ENCODE measurements at places on chromosomes 7 and 10.

GRCh38 chr10:31484431-31485135, 165.6 kb downstream of the ZEB1 start:
- no peak for DNase-seq

GRCh38 chr10:131848296-131848695, 52.5 kb upstream of the PPP2R2D start:
- no peak for DNase-seq

DNA sequence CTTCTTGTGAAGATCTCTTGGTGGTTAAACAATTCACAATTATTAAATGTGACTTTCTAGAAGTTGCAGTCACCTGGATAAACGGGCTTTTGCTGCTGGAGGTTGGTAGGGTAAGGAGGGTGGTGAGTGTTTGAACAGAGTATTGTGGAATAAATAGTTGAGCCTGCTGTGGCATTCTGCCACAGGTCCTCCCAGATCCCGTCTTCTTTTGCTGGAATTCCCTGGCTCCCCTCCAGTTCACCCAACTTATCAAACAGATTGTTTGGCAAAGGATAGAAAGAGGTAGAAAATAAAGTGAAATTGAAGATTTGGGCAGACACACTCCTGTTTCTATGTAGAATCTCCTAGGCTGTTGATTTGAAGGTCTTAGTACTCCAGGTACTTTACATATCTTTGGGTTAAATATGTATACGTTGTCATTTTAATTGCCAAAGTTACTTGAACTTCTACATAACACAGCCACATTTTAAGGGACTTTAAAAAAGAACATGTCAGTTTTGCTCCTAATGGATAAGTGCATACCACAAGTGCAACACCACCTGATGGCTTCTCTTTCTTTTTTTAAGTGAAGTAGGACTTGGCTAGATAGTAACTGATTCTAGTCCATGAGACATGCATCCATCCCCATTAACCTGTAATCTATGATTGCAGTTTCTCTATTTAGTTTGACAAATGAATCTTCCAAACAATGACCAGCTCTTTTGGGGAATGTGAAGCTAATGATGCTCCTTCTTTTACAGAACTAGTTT, 83.0 kb downstream of the ARL4A start:
- peak; percentile 48 for DNase-seq

GRCh38 chr10:52146766-52147165, 167.3 kb upstream of the DKK1 start:
- no peak for DNase-seq

DNA sequence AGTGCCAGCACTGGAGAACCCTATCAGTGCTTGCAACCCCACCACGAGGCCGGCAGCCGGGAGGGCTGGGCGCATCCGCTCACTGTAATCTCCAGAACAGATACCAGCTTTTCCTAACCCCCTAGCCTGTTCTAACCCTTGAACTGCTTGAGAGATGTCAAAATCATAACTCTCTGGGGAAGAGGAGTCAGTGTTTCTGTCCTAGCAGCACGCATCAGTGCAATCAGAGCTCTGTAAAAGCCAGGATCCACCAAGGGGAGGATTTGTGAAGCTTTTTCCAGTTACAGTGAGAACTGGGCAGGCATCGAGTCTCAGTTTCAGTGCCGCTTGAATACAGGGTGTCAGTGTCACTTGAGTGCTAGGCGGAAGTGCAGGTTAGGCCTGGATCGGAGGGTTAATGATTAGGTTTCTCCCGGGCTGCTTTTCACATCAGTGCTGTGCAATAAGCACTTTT, 104.5 kb upstream of the INSYN2A start:
- no peak for DNase-seq

- no peak for DNase-seq
Measured at GRCh38 chr7:98548971-98549370, 68.1 kb upstream of the NPTX2 start.

GRCh38 chr7:34156336-34156735, 251.0 kb downstream of the BMPER start:
- peak; percentile 72 for DNase-seq

DNA sequence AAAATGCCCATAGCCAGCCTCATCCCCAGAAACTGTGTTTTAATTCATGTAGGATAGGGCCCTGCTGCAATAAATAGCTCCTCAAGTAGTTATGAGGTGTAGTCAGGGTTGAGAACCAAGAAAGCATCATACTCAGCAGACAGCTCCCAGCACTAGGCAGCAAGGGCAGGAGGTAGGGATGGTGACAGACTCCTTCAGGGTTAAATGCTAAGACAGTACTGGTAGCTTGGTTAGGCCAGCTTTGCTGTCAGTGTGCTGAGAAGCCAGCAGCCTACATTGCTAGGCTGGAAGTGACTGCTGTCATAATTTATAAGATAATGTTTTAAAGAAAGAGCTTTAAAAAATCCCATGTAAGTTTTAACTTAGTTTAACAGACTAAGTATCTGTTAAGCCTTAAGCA, 113.9 kb upstream of the IMMP2L start:
- no peak for DNase-seq

DNA sequence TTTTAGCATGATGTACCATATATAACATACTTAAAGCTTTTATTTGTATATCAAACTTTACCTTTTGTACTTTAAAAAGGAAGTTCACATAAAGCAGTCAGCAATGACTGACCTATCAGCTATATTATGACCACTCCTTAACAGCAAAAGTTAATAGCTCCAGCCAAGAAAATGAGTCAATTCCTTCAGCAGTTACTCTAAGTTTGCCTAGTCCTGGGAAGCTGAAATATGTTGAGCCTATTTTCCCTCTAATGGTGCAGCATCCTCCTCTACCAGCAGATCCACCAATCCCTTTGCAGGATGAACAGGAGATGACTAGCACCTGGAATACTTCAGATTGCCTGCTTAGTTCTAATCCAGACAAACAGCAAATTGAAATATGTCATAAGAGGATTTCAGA, 64.2 kb downstream of the CUL2 start:
- DNase-seq, result peak; percentile 27

GRCh38 chr7:26201247-26202018, at the start of gene CBX3:
Gene CBX3, plus strand, starts transcription at chr7:26201745. Its CDS starts 1,254 bp downstream, at chr7:26202999.
- peak; percentile 93 for DNase-seq

- no peak for DNase-seq
Measured at GRCh38 chr10:124235232-124235631, 141.8 kb upstream of the CHST15 start.

GRCh38 chr7:12821746-12822145, 134.3 kb downstream of the ARL4A start:
- no peak for DNase-seq

DNA sequence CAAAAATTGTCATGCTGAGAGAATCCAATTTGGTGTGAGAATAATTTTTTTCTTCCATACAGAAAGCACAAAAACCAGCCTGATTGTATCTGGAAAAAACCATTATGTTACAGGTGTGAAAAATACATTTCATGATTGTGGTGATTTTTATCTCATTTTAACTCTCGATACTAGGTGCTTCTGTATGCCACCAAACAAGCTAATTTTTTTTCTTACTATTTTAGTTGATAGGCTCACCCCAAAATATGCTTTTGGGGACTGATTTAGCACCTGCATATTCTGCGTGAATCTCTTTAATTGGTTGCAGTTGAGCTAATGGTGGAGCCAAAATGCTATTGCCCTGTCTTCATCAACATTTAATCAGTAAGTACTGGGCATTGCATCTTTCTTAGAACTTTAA, 1.9 kb downstream of the DMTF1 start:
- no peak for DNase-seq

DNA sequence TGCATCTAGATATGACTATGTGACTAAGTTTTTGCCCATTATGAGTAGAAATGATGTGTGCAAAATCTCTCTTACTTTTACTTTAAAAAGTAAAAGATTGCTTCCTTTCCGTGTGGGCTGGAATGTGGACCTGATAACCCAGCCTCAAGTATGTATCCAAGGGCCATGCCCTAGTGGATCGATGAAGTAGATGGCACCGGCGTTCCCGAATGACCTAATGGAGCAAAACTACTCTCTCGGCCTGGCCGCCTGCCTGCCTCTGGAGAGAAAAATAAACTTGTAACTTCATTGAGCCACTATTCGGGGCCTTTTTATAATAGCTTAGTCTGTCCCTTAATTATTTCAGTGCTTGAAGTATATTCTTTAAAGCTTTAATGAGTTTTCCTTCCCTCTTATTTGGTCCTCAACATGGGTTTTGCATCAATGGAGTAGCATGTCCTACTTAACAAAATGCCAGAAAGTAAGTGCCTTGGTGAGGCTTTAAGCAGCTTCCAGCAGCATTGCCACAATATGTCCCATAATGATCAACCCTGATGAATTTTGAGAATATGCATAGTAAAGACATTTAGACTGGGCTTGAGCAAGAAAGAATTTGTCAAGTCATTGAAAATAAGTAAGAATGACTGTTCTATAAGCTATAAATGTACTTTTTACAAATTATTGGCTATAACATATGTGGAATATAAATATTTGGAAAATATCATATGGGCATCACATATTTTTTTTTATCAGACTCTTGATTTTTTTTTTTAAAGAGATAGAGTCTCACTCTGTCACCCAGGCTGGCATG, 61.4 kb downstream of the PLXDC2 start:
- DNase-seq, result no peak

DNA sequence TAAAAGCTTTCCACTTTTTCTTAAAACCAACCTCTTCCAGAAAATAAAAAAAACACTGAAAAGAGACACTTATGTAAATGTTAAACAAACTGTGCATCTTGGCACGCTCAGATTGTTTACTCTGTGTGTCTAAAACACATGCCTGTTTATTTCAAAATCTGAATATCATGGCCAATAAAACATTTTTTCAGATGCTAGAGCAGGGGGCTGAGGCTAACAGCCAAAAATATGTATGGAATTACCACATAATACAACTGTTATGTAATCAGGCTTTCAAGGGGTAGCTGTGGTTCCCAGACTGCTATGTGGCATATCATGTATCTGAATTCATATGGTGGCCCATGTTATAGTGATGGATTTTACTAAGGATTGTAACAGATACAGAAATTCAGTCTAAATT, 130.4 kb downstream of the HIBADH start:
- DNase-seq, result no peak

DNA sequence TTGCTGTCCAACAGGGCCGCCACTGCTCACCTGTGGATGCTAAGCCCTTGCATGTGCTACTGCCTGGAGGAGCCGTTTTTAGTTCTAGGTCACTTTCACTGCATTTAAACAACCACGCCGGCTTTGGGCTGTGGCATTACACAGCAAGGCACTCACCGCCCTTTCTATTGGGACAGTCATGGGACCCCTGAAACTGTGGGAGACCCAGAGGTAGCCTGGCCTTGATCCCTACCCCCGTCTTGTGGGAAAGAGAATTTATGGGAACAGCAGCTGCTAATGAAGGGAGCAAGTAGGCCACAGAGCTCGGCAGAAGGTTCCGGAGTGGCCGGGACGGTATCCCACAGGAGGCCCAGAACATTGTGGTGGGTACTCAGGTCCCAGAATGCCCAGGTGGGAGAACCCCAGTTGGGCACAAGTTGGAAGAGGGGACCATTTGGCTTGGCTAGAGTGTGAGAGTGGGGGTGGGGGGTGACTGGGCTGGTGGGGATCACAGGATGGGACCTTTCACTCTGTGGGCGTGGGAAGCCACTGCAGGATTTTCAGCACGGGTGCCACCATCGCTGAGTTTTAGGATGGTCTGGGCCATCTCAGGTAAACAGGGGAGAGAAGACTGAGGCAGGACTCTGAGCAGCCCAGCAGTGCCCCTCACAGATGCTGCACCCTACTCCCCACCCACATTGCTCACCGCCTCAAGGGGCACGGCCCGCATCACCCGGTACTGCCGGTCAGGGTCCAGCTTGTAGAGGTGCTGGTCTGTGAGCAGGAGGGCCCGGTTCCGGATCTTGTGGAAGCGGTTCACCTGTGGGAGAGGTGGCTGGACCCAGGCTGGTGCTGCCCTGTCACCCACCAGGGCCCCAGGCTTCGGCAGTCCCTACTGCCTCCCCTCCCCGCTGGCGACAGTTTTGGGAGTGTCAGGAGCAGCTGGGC, 15.2 kb downstream of the MYO1G start:
- no peak for DNase-seq

GRCh38 chr10:26365681-26366358, 72.3 kb upstream of the APBB1IP start:
- no peak for DNase-seq

- DNase-seq, result peak; percentile 63
Measured at GRCh38 chr7:129438839-129439651, 4.8 kb downstream of the STRIP2 start.

- DNase-seq, result peak; percentile 8
Measured at GRCh38 chr10:128178302-128178958, 52.2 kb upstream of the MKI67 start.

- DNase-seq, result no peak
Measured at GRCh38 chr7:152702-153391, 39.5 kb upstream of the FAM20C start.

DNA sequence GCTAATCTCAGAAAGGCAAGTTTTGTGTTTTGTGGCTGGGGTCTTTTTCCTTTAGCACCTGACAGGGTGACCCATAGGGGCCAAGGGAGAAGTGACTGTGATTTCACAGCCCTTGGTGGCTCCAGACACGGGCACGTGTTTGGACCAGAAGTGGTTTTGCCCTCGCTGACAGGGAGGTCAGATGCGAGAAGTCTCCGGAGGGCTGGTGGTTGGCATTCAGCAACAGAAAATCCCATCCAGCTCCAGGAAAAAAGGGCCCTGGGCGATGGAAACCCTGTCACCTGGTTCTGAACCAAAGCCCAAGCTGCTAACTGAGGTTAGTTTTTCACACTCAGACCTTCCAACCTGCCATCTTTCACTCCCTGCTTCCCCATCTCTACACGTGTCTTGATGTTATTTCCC, 272.9 kb downstream of the TRIL start:
- DNase-seq, result no peak

- DNase-seq, result no peak
Measured at GRCh38 chr7:157549612-157550299, 213.0 kb downstream of the DNAJB6 start.

- DNase-seq, result no peak
Measured at GRCh38 chr7:44347546-44348114, 22.2 kb upstream of the CAMK2B start.

- DNase-seq, result no peak
Measured at GRCh38 chr7:2575733-2576340, 17.1 kb downstream of the IQCE start.

DNA sequence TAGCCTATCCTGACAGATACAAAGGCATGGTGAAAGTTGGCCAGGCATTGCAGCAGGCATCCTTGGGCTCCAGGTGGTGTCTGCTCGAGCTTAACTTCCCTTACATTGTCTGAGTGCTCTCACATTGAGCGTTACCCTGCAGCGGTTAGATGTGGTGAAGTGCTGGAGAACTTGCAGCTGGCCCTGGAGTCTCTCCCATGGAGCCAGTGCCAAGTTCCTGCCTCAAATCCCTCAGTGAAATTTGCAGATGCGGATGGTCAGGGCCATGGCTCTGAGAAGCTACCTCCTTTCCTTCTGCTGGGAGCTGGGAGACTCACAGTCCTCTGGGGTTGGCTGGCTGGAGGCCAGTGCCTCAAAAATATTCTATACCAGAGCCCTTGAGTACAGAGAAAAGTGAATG, 3.3 kb upstream of the ZNF746 start:
- DNase-seq, result no peak

GRCh38 chr7:142873281-142873784, 12.2 kb downstream of the TRPV6 start:
- DNase-seq, result peak; percentile 29

All from A172 (cell line).